Cortex of kidney (tissue), 1 donor: ENCODE measurements at places on chromosomes 3 and 15.

DNA sequence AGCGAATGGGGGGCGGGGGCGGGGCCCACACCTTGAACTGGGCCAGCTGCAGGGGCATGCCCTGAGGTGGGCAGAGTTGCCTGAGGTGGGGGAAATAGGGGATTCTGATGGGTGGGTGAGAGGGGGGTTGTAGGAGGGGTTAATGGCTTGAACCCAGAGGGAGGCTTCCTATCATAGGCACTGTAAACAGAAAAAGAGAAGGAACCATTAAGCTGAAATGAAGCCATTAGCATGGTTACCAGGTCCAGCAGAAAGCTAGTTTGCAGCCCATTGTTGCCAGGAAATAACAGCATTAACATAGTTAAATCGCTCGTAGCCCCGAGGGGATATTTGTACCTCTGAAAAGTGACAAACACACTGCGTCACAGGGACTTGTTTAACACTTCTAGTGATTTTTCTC is 29.0 kb downstream of the ETV5 start:
- no peak for DNase-seq

- DNase-seq, result no peak
Measured at GRCh38 chr3:182248349-182248880, 536.7 kb downstream of the SOX2 start.

- DNase-seq, result no peak
Measured at GRCh38 chr3:168080499-168081170, 15.1 kb downstream of the GOLIM4 start.

DNA sequence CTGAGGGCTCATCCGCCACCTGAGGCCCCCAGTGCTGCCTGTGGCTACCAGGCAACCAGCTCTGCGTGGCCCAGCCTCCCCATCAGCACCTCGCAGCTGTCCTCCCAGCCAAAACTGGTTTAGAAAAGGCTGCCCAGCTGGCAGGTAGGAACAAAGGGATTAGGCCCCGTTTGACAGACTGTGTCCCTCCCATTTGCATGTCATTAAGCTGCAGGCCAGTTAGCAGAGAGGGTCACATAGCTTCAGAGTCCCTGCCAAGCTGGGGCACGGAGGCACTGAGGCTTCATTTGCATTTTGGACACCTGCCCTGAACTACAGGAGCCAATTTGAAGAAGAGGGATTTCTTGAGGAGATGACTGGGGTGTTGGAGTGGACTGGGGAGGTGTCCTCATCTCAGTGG is 177.9 kb downstream of the TLE3 start:
- DNase-seq, result no peak
